Activated CD4-positive, alpha-beta T cell treated with anti-CD3 and anti-CD28 coated beads, Interleukin-2, amount 50 U/mL, for 16 hours (primary cell): ENCODE measurements at places on chromosomes 11 and 22.

DNA sequence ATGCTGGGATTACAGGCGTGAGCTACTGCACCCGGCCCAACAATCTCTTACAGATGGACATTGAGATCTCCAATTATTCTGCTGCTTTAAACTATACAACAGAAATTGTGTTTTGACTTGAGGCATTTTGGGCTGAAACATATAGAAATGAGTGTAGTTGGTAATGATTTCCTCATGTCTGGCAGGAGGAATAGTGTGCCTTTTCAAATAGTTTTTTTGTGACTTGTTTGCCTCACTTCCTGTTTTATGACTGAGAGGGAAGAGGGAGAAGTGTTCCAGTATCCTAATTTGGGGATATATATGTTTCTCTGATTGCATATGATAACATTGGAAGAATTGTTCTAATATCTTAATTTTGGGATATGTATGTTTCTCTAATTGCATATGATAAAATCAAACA is 40.2 kb downstream of the EP300 start:
- DNase-seq = no peak

- no peak for DNase-seq
Observed at GRCh38 chr11:118102721-118103261, 16.0 kb upstream of the SMIM35 start.

DNA sequence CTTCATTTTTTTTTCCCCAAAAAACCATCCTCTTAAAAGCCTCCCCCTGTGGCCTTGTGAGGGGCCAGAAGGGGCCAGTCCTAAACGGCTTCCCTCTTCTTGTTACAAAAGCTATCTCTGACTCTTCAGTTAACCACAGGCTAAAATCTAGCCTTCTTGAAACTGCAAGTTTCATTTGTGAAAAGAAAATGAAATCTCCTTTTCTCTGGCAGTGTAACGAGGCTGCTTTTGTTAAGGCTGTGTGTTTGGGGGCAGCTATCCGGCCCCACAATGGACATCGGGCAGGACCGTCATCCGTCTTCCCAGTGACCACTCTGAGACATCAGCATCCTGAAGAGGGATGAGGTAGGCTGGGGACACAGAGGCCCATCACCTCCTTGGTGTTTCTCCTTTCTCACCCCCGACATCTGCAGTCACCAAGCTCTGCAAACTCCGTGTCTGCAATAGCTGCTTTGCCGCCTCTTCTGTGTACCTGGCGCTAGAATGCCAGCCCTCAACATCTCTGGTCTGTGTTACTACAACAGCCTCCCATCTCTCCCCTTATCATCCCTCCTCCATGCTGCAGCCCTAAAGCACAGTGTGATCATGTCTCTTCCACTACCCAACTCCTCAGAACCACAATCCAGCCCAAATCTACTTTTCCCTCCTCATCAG is 94.0 kb downstream of the RCN1 start:
- no peak for DNase-seq

- peak; percentile 92 for DNase-seq
Observed at GRCh38 chr11:65588199-65589054, 7.2 kb downstream of the KCNK7 start.

DNA sequence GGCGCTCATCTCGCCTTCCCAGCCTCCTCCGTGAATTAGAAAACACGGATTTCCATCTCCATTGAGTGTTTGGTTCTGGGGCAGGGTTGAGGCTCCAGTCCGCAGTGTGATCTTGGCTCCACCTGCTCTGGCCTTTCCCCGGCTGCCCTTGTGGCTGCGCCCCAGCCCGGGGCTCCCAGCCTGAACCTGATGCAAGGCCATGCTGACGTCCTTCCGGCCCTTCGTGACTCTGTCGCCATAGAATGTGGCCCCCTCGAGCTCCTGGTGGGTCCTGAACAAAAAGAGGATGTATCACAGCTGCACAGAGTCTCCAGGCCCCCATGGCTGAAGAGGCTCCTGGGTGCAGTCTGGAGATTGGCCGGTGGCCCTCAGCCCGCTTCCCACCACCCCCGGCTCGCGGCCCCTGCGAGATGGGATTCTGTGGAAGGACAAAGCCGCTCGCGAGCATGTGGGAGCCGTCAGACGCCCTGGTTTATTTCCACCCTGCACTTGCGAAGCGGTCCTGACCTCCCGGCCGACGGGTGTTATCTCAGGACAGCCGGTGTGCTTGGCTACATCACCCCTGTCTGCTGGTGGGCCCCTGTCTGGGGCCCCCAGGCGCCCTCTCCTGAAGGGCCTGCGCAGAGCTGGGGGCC is 1214.0 kb downstream of the BRD1 start:
- no peak for DNase-seq

DNA sequence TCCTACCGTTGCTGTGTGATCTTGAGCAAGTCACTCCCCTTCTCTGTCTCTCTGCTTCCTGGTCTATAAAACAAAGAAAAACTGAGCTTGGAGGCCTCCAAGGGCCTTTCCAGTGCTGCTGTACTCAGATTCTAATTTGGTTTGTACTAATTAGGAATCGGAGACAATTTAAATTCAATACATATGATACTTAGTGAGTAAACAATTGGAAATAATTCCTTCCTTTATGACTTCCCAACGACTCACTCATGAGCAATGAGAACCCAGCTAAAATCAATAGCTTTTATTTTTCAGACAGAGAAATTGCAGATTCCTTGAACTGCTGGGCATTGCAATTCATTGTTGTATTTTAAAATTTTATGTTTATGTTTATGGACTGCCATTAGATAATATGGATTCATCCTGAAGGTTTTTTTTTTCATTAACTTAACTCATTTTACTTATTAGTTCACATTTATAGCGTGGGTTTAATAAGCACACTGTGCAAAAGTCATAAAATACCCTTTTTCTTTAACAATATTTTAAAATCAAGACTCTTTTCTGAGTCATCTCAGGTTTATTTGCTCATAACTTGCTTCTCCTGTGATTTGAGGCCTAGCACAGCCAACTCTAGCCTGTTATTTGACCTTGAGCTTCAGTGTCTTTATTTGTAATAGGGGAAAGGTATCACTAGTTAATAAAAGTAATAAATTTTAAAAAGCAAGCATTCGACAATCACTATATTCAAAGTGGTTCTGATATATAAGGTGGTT is 95.8 kb downstream of the TP53I11 start:
- peak; percentile 65 for DNase-seq

GRCh38 chr11:27524155-27524554 is 17.6 kb upstream of the LIN7C start:
- no peak for DNase-seq

GRCh38 chr11:61887839-61888494 is 3.4 kb downstream of the FADS3 start:
- no peak for DNase-seq

DNA sequence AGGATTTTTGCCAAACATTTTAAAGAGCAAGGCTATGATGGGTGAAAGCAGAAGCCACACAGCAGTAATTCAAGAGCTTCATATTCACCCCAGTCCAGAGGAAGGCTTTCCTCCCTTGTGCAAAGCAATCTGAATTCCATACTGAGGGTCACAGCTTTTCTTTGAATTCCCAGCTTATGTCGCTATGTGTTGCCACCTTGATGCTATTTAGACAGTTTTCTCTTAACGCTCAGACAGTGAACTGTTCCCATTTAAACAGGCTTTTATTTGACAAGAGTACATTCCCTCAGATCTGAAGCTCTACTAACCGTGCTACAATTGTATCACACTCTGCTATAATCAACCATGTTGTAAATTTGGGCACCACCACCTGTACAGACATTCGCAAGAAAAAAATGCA is 279.7 kb downstream of the CADM1 start:
- no peak for DNase-seq

GRCh38 chr11:119206511-119207414 is 624 bp downstream of the CBL start:
- DNase-seq = peak; percentile 53

- DNase-seq = no peak
Observed at GRCh38 chr11:15750535-15751308, 605.6 kb downstream of the SOX6 start.

DNA sequence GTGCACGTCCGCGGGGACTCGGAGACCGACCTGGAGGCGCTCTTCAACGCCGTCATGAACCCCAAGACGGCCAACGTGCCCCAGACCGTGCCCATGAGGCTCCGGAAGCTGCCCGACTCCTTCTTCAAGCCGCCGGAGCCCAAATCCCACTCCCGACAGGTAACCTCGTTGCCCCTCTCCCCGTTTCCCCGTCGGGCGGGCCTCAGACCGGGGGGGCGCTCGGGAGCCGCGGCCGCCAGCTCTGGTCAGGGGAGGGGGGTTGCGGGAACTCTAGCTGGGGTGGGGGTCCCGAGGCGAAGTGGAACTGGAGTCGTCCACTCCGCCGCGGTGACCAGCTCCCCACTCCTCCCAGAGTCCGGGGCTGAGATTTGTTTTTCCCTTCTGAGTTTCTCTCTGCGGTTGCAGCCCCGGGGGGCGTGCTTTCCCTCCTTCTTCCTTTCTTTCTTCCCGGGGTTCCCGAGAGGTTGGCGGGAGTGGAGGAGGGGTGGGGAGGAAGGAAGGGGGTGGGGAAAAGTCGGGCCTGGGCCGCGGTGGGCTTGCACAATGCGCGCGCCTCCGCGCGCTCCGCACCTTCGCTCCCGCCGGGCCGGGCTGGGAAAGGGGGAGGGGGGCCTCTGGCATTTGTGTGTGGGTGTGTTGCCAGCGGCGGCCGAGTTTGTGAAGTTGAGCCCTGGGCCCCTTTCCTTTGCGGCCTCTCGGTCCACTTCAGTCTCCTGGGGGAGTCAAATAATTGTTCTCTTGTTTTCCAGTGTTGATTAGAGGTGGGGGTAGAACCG is 952 bp downstream of the YAP1 start:
- no peak for DNase-seq

DNA sequence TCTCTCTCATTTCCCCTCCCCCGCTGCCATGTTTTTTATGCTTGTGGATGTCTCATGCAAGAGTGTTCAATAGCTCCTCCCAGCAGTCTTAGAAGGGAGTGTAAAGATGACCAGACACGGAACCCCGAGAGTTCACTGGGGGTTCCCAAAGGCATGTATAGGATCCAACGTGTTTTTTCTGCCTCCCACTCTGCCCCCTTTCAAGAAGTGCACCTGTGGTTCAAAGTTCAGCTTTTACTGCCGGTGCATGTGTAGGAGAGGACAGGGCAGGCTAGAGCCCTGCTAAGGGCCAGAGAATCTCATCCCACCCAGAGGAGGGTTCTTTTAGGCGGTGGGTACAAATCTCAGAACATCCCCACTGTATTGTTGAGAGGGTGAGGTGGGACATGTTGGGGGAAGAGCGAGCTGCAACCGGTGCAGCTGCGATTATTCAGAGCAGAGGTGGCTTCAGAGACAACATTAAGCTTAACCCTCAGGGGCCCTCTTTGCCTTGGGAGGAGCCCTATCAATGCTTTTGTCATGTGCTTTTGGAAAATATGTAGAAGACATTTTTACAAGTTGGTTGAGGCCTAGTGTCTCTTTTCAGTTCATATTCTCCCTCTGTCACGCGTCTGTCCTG is 14.5 kb downstream of the MIF start:
- no peak for DNase-seq

DNA sequence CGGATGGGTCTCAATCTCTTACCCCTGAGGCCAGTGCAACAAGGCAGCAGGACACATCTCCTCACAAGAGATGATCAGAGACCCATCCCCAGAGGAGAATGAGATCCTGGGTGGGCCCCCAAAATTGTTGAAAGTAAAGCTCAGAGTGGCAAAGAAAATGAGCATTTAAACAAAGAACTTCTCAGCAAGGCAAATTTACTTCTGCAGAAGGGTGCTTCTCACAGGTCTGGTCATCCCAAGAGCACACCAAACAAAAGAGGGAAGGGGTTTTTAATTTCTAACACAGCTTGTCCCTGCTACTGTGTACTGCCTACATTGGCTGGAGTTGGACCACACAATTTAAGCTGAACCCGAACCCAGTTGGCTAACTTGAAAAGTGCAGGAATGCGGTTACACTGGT is 1628.6 kb upstream of the RAG2 start:
- no peak for DNase-seq

DNA sequence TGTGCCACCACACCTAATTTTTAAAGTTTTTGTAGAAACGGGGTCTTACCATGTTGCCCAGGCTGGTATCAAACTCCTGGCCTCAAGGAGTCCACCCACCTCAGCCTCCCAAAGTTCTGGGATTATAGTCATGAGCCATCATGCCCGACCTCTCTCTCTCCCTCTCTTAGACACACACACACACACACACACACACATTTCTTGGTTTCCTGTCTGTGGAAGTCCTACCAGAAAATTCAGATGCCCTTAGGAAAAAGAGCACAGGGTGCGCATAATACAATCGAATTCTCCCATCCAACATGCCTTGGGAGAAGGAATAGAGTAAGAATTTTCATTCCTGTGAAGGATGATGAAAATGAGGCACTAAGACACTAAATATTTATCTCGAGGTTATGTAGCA is 10.4 kb downstream of the MICAL3 start:
- no peak for DNase-seq

DNA sequence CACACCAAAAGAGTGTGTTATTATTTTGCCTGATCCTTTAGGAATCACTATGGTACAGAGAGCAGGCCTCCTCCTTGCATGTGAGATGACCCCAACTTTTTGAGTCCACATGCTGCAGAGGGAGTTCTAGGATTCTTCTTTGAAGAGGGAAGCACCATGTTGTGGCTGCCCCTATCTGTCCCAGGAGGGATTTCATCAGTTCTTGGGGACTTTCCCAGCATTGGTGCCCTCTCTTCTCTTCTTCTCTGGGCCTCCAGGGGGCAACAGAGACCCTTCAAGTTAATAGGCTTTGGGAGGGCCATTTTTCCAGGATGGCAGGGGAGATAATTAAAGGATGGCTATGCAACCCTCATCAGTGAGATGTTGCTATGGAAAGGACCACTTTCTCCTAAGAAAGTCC is 3.6 kb downstream of the MMP1 start:
- peak; percentile 41 for DNase-seq

DNA sequence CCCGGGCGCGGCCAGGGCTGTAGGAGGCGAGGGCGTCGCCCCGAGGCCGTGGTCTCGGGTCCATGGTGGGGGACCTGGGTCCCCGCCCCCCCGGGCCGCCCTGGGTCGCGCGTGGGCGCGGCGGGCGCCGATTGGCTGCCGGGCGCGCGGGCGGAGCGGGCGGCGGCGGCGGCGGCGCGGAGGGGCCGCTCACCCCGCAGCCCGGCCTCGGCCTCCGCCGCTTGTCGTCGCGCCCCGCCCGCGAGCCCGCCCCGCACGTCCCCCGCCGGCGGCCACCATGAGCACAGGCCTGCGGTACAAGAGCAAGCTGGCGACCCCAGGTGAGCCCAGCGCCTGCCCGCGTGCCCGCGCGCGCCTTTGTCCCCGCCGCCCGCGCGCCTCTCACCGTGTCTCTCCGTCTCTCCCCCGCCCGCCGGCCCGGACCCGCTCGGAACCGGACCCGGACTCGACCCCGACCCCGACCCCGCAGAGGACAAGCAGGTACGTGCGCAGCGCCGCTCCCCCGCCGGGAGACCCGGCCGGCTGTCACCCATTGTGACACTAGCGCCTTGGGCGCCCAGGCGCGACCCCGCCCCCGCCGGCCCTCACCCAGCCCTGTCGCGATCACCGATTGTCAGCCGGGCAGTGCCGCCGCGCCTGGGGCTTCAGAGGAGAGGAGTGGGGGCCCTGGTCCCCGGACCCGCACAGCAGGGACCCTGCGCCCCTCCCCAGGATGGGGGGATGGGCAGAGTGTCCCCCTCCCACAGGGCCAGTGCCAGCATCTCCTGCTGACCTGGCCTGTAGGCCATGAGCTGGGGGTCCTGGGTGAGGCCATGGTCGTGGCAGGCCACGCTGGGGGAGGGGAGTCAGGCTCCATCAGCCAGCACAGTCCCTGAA is at the start of gene SEPTIN5:
Gene SEPTIN5, plus strand, starts transcription at position 192 of the 876 bp plus-strand sequence. Its CDS starts 86 bp downstream, at position 278.
- DNase-seq = no peak

GRCh38 chr11:396948-397548 is 3.0 kb downstream of the PKP3 start:
- DNase-seq = peak; percentile 60

- DNase-seq = no peak
Observed at GRCh38 chr11:68659158-68659921, 25.0 kb upstream of the GAL start.
